ENCODE measurements at places on chromosomes 1 and 21. TPM values are rescaled to one million over a fixed set of nuclear protein-coding genes. Genes with fewer than 3 reads are reported as not detected.

GRCh38 chr1:78145105-78145580, 99.4 kb downstream of the GIPC2 start:
- no peak overlapping the region for H3K4me3 ChIP-seq
- H3K27ac ChIP-seq, result no peak overlapping the region
- H3K36me3 ChIP-seq, result peaks cover 4% of the 10 kb centered on the region
- H3K27me3 ChIP-seq, result no peaks in the 10 kb centered on the region
- H3K4me1 ChIP-seq, result no peaks in the 10 kb centered on the region

GRCh38 chr1:167689567-167689920, 32.2 kb upstream of the MPZL1 start:
- no peak for DNase-seq
- no peak overlapping the region for H3K4me3 ChIP-seq
- H3K4me1 ChIP-seq, result no peaks in the 10 kb centered on the region
- no peak overlapping the region for H3K27ac ChIP-seq
- H3K36me3 ChIP-seq, result no peaks in the 10 kb centered on the region

GRCh38 chr1:30197639-30198450, 525.5 kb downstream of the MATN1 start:
- H3K27ac ChIP-seq, result no peak overlapping the region
- no peaks in the 10 kb centered on the region for H3K36me3 ChIP-seq
- no peak for DNase-seq
- H3K27me3 ChIP-seq, result peaks cover 20% of the 10 kb centered on the region

- peaks cover 3% of the 10 kb centered on the region for H3K36me3 ChIP-seq
- no peak for DNase-seq
- H3K4me1 ChIP-seq, result peaks cover 9% of the 10 kb centered on the region
- H3K27ac ChIP-seq, result peak overlapping the region; percentile 13
- H3K27me3 ChIP-seq, result no peaks in the 10 kb centered on the region
Observed at GRCh38 chr1:150516050-150516591, 569 bp downstream of the FALEC start.

GRCh38 chr1:194322751-194323150, 1136.3 kb upstream of the B3GALT2 start:
- H3K4me1 ChIP-seq, result no peaks in the 10 kb centered on the region
- no peaks in the 10 kb centered on the region for H3K27me3 ChIP-seq
- no peaks in the 10 kb centered on the region for H3K36me3 ChIP-seq
- H3K27ac ChIP-seq, result no peak overlapping the region
- no peak overlapping the region for H3K4me3 ChIP-seq
- DNase-seq, result no peak

The USH2A gene
- total RNA-seq, result 0.55 TPM

DNA sequence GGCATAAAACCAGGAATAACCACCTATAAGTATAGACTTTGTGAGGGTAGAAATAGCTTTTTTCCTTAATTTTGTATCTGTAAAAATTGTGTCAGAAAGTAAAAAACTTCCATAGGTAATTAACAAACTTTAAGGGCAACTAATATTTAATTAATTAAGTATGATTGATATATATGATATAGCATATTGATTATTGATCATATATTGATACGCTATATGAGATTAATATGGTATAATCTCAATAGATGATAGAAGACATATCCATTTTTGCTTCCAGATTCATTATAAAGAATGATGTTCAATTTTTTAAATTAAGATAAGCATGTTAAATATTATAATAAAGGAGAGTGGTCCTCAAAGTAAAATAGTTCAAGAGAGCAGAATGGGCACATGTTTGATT, 99.3 kb upstream of the VAV3 start:
- H3K27ac ChIP-seq, result no peak overlapping the region
- no peaks in the 10 kb centered on the region for H3K27me3 ChIP-seq
- H3K4me3 ChIP-seq, result no peak overlapping the region
- no peak for DNase-seq
- H3K4me1 ChIP-seq, result no peaks in the 10 kb centered on the region
- H3K36me3 ChIP-seq, result no peaks in the 10 kb centered on the region

GRCh38 chr1:64896551-64896950, 69.8 kb downstream of the JAK1 start:
- no peak overlapping the region for H3K4me3 ChIP-seq
- no peak for DNase-seq
- peak overlapping the region; percentile 63 for H3K27ac ChIP-seq
- peaks cover 2% of the 10 kb centered on the region for H3K27me3 ChIP-seq
- H3K36me3 ChIP-seq, result no peaks in the 10 kb centered on the region
- peaks cover 19% of the 10 kb centered on the region for H3K4me1 ChIP-seq

- peaks cover 25% of the 10 kb centered on the region for H3K27me3 ChIP-seq
- H3K27ac ChIP-seq, result no peak overlapping the region
- no peaks in the 10 kb centered on the region for H3K36me3 ChIP-seq
- DNase-seq, result no peak
- no peak overlapping the region for H3K4me3 ChIP-seq
Observed at GRCh38 chr1:92495392-92496063, 8.8 kb upstream of the GFI1 start.

The TNFRSF4 gene
- 0.33 TPM for total RNA-seq

The ITLN2 gene
- 1.8 TPM for total RNA-seq

The PTGS2 gene
- 0.38 TPM for total RNA-seq

The S100A9 gene
- total RNA-seq, result 0.95 TPM

GRCh38 chr1:23777979-23778814, at the start of gene PITHD1:
Gene PITHD1 (plus strand): TSS chr1:23778418. CDS start chr1:23778516, 98 bp downstream.
- peak within 1 kb of the TSS; percentile 91 for H3K4me3 ChIP-seq
- peaks cover 26% of the 10 kb centered on the region for H3K4me1 ChIP-seq
- H3K27ac ChIP-seq, result peak within 1 kb of the TSS; percentile 97
- H3K36me3 ChIP-seq, result peaks cover 5% of the 10 kb centered on the region
- H3K27me3 ChIP-seq, result no peaks in the 10 kb centered on the region
- DNase-seq, result peak; percentile 66

The SDCCAG8 gene
- 31.6 TPM for total RNA-seq

GRCh38 chr1:63663301-63663700, 70.1 kb downstream of the PGM1 start:
- H3K36me3 ChIP-seq, result peaks cover 17% of the 10 kb centered on the region
- no peak overlapping the region for H3K4me3 ChIP-seq
- DNase-seq, result no peak
- H3K27me3 ChIP-seq, result no peaks in the 10 kb centered on the region
- H3K27ac ChIP-seq, result no peak overlapping the region

- H3K27me3 ChIP-seq, result no peaks in the 10 kb centered on the region
- no peak overlapping the region for H3K4me3 ChIP-seq
- H3K36me3 ChIP-seq, result no peaks in the 10 kb centered on the region
- DNase-seq, result no peak
Observed at GRCh38 chr1:234731569-234732085, 121.6 kb upstream of the IRF2BP2 start.

- H3K36me3 ChIP-seq, result no peaks in the 10 kb centered on the region
- H3K27me3 ChIP-seq, result no peaks in the 10 kb centered on the region
- DNase-seq, result no peak
- H3K27ac ChIP-seq, result no peak overlapping the region
- H3K4me3 ChIP-seq, result no peak overlapping the region
Observed at GRCh38 chr1:227156520-227156919, 161.8 kb downstream of the CDC42BPA start.

DNA sequence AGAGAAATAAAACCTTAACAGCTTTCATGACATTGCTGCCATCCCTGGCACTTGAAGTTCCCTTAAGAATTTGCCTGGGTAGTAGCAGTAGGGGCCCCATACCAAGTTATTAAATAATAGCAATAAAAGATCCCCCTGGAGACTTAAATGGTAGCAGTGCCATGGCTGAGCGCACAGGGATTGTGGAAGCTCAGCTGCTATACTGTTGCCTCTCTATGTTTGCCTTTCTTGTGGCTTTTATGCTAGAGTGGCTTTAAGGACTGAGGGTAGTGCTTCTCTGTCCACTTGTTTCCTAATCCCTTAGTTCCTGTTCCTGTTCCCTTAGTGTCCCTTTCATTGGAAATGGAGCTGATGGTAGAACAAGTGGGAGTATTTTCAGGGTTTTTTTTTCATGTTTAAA, 42.1 kb downstream of the NCF2 start:
- H3K27ac ChIP-seq, result no peak overlapping the region
- peaks cover 33% of the 10 kb centered on the region for H3K36me3 ChIP-seq
- DNase-seq, result no peak
- peaks cover 5% of the 10 kb centered on the region for H3K4me1 ChIP-seq
- H3K4me3 ChIP-seq, result no peak overlapping the region

GRCh38 chr1:85943526-85943925, 213.0 kb downstream of the COL24A1 start:
- H3K27me3 ChIP-seq, result no peaks in the 10 kb centered on the region
- no peak overlapping the region for H3K27ac ChIP-seq
- H3K4me1 ChIP-seq, result no peaks in the 10 kb centered on the region
- DNase-seq, result no peak
- no peaks in the 10 kb centered on the region for H3K36me3 ChIP-seq

GRCh38 chr1:36689992-36690391, 207.3 kb upstream of the CSF3R start:
- H3K27ac ChIP-seq, result no peak overlapping the region
- no peaks in the 10 kb centered on the region for H3K4me1 ChIP-seq
- peaks cover 36% of the 10 kb centered on the region for H3K27me3 ChIP-seq
- H3K36me3 ChIP-seq, result no peaks in the 10 kb centered on the region
- H3K4me3 ChIP-seq, result no peak overlapping the region

- H3K4me3 ChIP-seq, result no peak overlapping the region
- no peaks in the 10 kb centered on the region for H3K36me3 ChIP-seq
- no peak for DNase-seq
- no peak overlapping the region for H3K27ac ChIP-seq
Observed at GRCh38 chr1:67367370-67368045, 59.8 kb downstream of the IL12RB2 start.

The ANKRD45 gene
- total RNA-seq, result 1.2 TPM

- peaks cover 4% of the 10 kb centered on the region for H3K4me1 ChIP-seq
- no peak for DNase-seq
- no peak overlapping the region for H3K4me3 ChIP-seq
- H3K36me3 ChIP-seq, result peaks cover 6% of the 10 kb centered on the region
- no peak overlapping the region for H3K27ac ChIP-seq
Observed at GRCh38 chr1:37480581-37481288, 6.4 kb downstream of the ZC3H12A start.

- H3K4me3 ChIP-seq, result no peak overlapping the region
- no peaks in the 10 kb centered on the region for H3K27me3 ChIP-seq
- no peak for DNase-seq
Observed at GRCh38 chr1:172478485-172478884, 34.6 kb upstream of the PIGC start.

The LCE1E gene
- not detected for total RNA-seq

DNA sequence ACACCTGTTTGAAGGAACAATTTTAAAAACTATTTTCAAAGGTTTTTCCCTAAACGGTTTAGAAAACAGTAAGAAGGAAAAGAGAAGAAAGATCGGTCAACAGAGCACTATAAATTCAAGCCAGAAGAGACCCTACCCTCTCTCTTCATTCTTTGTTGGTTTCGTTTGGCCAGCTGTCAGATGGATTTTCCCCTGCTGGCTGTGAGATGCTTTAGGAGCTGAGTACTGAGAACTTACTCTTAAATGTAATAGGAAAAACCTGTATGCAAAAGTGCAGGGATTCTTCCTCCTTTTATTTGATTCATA, 1.3 kb upstream of the TXNIP start:
- peaks cover 41% of the 10 kb centered on the region for H3K4me1 ChIP-seq
- DNase-seq, result no peak
- peak overlapping the region; percentile 94 for H3K4me3 ChIP-seq
- no peak overlapping the region for H3K27ac ChIP-seq

GRCh38 chr1:101843160-101843559, 153.6 kb downstream of the OLFM3 start:
- peaks cover 12% of the 10 kb centered on the region for H3K27me3 ChIP-seq
- H3K27ac ChIP-seq, result no peak overlapping the region
- no peaks in the 10 kb centered on the region for H3K36me3 ChIP-seq
- H3K4me1 ChIP-seq, result peaks cover 5% of the 10 kb centered on the region
- no peak overlapping the region for H3K4me3 ChIP-seq

The UQCRHL gene
- total RNA-seq, result 3.5 TPM

- H3K27me3 ChIP-seq, result no peaks in the 10 kb centered on the region
- H3K4me3 ChIP-seq, result no peak overlapping the region
- peaks cover 2% of the 10 kb centered on the region for H3K4me1 ChIP-seq
- no peak overlapping the region for H3K27ac ChIP-seq
Observed at GRCh38 chr1:183105449-183105848, 80.6 kb upstream of the LAMC2 start.

The SFN gene
- total RNA-seq, result 0.44 TPM

DNA sequence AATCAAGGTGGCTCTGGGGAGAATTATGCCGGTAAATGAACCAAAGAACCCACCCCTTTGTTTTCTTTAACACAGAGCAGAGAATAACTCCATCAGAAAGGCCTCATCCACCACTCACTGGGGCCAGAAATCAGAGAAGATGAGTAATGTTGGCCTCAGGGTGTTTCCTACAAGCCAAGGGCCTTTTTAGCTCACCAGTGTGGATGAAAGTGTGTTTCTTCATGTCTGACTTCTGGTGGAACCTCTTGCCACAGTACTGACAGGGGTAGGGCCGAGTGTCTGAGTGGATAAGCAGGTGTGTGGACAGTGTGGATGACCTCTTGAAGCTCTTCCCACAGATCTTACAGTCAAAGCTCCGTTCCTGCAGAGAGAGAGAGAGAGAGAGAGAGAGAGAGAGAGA, 8.3 kb downstream of the GFI1 start:
- peaks cover 97% of the 10 kb centered on the region for H3K27me3 ChIP-seq
- no peaks in the 10 kb centered on the region for H3K36me3 ChIP-seq
- peaks cover 12% of the 10 kb centered on the region for H3K4me1 ChIP-seq
- DNase-seq, result no peak

The RGS18 gene
- total RNA-seq, result not detected

DNA sequence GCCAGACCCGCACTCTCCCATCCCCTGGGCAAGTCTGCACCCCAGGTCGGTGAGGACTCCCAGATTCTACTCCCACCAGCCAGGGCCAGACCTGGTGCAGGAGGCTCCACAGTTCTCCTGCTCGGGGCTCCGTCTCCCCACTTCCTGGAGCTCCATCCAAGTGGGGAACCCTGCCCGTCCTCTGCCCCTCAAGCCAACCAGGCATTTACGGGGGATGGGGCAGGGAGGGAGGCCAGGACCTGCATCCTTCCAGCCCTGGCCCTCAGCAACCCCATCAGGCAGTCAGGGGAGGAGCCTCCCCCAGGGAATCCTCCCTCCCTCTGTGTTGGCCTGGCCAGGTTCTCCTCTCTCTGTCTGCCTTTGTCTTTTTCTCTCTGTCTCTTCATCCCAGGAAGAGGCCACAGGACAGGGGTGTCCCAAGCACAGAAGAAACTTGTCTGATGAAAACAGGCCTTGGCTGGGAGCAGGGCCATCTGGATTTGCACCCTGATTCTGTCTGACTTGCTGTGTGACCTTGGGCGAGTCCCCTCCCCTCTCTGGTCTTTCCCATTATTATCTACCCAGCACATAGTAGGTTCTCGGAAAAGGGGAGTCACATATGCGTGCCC, 18.5 kb upstream of the EPHA2 start:
- DNase-seq, result no peak
- H3K4me1 ChIP-seq, result peaks cover 25% of the 10 kb centered on the region
- peak overlapping the region; percentile 33 for H3K27ac ChIP-seq
- no peaks in the 10 kb centered on the region for H3K27me3 ChIP-seq
- no peaks in the 10 kb centered on the region for H3K36me3 ChIP-seq

DNA sequence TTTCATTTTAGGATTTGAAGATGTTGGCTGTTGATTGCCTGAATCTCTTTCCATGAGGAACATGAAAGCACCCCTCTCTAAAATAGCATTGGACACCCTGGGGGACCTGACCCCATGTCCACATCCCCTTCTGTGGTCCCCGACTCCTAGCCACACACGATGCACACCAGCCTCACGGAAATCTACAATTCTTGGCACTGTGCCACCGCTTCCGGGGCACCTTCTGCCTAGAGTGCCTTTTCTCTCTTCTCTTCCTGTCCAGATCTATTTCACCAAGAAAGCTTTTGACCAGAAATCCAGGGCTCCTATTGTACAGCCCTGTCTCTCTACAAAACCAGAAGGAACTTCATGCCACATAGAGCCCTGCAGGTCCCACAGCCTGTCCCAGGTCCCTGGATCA, 50.3 kb downstream of the MYSM1 start:
- no peak overlapping the region for H3K4me3 ChIP-seq
- H3K36me3 ChIP-seq, result peaks cover 4% of the 10 kb centered on the region
- peaks cover 18% of the 10 kb centered on the region for H3K4me1 ChIP-seq
- no peaks in the 10 kb centered on the region for H3K27me3 ChIP-seq

The KIF26B gene
- 6.6 TPM for total RNA-seq
